ENCODE measurements at places on chromosomes 7 and 10.

DNA sequence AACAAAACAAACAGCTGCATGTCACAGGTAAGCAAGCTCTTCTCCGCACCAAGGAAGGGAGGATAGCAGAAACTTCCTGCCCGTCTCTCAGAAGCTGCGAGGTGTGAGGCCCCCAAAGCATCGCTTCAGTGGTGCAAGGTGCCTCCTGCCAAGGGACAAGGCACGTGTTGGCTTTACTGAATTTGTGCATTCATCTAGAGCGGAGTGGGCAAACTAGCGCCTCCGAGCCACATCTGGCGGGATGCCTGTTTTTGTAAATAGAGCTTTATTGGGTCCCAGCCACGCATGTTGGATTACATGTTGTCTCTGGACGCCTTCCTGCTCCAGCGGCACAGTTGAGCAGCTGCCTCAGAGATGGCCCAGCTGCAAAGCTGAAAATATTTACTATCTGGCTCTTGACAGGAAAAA is 27.7 kb downstream of the PHYH start:
- no peaks in the 10 kb centered on the region for H3K36me3 ChIP-seq
- no peak for DNase-seq
- peaks cover 8% of the 10 kb centered on the region for H3K4me1 ChIP-seq
- no peaks in the 10 kb centered on the region for H3K27me3 ChIP-seq
- no peak overlapping the region for H3K27ac ChIP-seq

DNA sequence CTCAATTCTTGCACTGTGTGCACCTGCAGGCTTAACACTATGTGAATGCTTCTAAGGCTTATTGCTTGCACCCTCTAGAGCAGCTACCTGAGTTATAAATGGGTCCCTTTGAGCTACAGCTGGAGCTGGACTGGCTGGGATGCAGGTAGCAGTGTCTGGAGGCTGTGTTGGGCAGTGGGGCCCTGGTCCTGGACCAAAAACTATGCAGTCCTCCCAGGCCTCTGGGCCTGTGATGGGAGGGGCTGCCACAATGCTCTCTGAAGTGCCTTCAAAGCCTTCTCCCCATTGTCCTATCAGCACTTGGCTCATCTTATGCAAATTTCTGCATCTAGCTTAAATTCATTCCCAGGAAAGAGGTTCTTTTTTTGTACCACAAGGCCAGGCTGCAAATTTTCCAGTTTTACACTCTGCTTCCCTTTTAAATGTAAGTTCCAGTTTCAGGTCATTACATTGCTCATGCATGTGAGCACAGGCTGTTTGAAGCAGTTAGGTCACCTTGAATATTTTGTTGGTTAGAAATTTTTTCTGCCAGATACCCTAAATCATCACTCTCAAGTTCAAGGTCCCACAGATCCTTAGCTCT is 26.0 kb downstream of the KBTBD2 start:
- H3K27me3 ChIP-seq = no peaks in the 10 kb centered on the region
- no peak overlapping the region for H3K4me3 ChIP-seq
- DNase-seq = no peak
- peaks cover 30% of the 10 kb centered on the region for H3K4me1 ChIP-seq
- peaks cover 51% of the 10 kb centered on the region for H3K36me3 ChIP-seq

DNA sequence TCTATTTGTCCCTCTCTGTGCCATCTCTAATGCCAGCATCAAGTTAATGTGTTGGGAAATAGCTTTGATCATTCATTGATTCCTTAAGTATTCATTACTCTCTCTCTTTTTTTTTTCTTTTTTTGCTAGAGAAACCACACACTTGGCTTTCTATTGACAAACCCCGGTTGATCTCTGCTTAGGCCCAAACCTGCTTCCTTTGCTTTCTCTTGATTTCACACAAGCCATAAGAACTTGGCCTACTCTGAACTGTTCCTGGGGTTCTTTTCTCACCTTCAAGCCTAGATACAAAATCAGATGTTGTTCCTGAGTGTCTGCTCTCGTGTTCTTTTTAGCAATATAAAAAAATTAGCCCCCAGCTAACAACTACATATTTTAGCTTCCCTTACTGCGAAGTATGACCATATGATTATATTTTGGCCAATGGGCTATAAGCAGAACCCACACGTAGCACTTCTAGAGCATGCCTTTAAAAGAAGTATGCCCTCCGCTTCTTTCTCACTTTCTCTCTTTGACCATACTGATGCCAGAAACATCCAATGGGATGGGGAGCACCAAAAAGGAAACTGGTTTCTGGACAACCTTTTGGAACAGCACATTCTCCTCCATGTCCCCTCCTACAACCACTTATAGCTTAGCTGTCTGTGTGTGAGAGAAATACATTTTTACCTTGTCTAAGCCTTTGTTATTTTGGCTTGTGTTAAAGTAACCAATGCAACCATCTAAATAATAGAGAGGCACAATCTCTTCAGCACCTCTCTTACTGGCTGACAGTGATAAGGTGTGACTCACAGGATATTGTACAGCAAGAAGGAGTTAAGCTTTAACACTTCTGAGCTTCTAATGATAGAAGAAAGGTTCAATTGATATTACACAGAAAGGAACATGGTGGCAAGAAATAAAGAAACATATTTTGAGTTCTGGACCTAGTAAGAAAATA is 96.6 kb upstream of the LRRN3 start:
- peak overlapping the region; percentile 10 for H3K27ac ChIP-seq
- no peak overlapping the region for H3K4me3 ChIP-seq
- DNase-seq = no peak
- H3K36me3 ChIP-seq = peaks cover under 1% of the 10 kb centered on the region
- no peaks in the 10 kb centered on the region for H3K27me3 ChIP-seq
- peaks cover 2% of the 10 kb centered on the region for H3K4me1 ChIP-seq

GRCh38 chr10:24645784-24646183 is 77.9 kb downstream of the ARHGAP21 start:
- H3K4me1 ChIP-seq = no peaks in the 10 kb centered on the region
- H3K4me3 ChIP-seq = no peak overlapping the region
- H3K36me3 ChIP-seq = no peaks in the 10 kb centered on the region
- H3K27me3 ChIP-seq = no peaks in the 10 kb centered on the region
- DNase-seq = no peak

GRCh38 chr7:35533902-35534301 is 161.0 kb downstream of the HERPUD2 start:
- no peaks in the 10 kb centered on the region for H3K36me3 ChIP-seq
- DNase-seq = no peak
- no peak overlapping the region for H3K27ac ChIP-seq
- no peak overlapping the region for H3K4me3 ChIP-seq
- H3K27me3 ChIP-seq = peaks cover 59% of the 10 kb centered on the region

- H3K27ac ChIP-seq = no peak overlapping the region
- no peaks in the 10 kb centered on the region for H3K4me1 ChIP-seq
- no peaks in the 10 kb centered on the region for H3K27me3 ChIP-seq
- H3K4me3 ChIP-seq = no peak overlapping the region
- no peaks in the 10 kb centered on the region for H3K36me3 ChIP-seq
Observed at GRCh38 chr10:34156781-34157425, 658.2 kb downstream of the PARD3 start.

Measured in effector memory CD8-positive, alpha-beta T cell (primary cell).